Sigmoid colon (tissue), 7 donors: ENCODE measurements at places on chromosomes 1 and 21.
A peak's percentile ranks its signal among the peaks of the same experiment; 100 is the strongest.

DNA sequence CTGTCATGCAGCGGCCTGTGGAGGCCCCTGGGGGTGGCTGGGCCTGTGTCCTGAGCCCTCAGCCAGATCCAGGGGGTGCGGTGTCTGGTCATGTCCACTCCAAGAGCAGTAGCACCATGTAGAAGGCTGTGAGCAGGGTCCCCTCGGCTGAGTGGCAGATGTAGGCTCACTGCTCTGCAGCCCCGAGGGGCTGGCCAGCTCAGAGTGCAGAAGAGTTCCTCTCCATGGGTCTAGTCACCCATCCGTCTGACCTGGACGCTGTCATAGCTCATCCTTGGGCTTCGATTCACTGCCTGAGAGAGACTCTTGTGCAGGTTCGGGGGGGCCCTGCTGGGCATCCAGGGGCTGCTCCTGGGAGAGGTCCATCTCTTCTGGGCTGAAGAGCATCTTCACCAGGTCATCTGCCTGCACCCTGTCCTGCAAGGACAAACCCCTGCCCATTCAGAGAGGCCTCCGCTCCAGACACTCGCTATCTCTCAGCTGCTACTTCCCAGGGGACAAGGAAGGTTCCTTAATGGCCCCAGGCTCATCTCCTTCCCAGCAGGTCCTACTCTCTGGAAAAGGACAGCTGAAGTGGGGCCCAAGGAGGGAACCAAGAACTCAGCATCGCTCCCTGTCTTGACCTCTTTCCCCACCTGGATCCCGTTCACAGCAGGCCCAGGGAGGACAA is 6.5 kb upstream of the CLDN19 start:
- peaks cover 20% of the 10 kb centered on the region for H3K36me3 ChIP-seq
- H3K4me3 ChIP-seq = no peak overlapping the region
- H3K27me3 ChIP-seq = no peaks in the 10 kb centered on the region
- no peak for DNase-seq

- H3K27ac ChIP-seq = no peak overlapping the region
- DNase-seq = no peak
- H3K4me1 ChIP-seq = no peaks in the 10 kb centered on the region
- H3K27me3 ChIP-seq = peaks cover 5% of the 10 kb centered on the region
- no peaks in the 10 kb centered on the region for H3K36me3 ChIP-seq
- no peak overlapping the region for H3K4me3 ChIP-seq
Observed at GRCh38 chr1:25106352-25106751, 126.0 kb downstream of the SYF2 start.

GRCh38 chr1:226980122-226980560 is 40.0 kb downstream of the COQ8A start:
- peak; percentile 67 for DNase-seq
- H3K27me3 ChIP-seq = no peaks in the 10 kb centered on the region
- peaks cover 25% of the 10 kb centered on the region for H3K36me3 ChIP-seq
- H3K4me3 ChIP-seq = no peak overlapping the region
- H3K4me1 ChIP-seq = peaks cover 7% of the 10 kb centered on the region

DNA sequence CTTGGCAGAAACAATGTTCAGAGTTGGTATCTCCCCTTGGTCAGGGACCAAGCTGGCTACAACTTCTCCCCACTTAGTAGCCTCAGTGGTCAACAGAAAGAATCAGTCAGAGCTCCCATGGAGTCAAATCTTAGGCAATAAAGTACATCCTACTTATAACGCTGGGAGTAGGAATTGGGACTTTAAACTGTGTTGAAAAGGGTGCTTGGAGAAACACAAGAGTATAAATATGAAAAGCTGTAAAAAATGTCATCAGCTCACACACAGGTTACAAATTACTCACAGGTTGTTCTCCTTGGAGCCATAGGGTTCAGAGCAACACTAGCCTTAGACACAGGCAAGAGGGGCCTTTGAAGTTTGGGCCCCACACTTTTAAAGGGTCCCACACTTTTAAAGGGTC is 67.4 kb downstream of the WLS start:
- DNase-seq = no peak
- no peaks in the 10 kb centered on the region for H3K27me3 ChIP-seq
- H3K36me3 ChIP-seq = peaks cover 5% of the 10 kb centered on the region
- H3K27ac ChIP-seq = no peak overlapping the region

GRCh38 chr1:200005165-200005564 is 22.3 kb upstream of the NR5A2 start:
- H3K27me3 ChIP-seq = no peaks in the 10 kb centered on the region
- H3K36me3 ChIP-seq = no peaks in the 10 kb centered on the region
- no peak for DNase-seq
- H3K4me3 ChIP-seq = no peak overlapping the region
- no peaks in the 10 kb centered on the region for H3K4me1 ChIP-seq

DNA sequence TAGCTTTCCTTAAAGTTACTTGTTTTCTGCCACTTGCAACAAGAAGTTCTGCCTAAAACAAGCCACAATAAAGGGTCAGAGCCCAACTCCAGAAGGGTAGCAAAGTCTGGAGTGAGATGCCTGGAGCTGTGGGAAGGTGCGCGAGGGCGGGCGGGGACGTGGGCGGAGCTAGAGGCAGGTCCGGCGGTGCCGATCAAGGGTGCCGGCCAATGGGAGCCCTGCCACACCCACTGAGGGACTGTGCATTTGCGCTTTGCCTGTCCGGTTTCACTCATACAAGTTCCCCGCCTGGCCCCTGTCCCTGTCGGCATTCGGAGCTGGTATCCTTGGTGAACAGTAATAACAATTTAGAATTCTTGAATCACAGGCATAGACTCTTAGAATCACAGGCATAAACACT is 732.4 kb downstream of the MATN1 start:
- H3K4me1 ChIP-seq = no peaks in the 10 kb centered on the region
- DNase-seq = no peak
